ENCODE measurements at places on chromosomes 1 and 21.

GRCh38 chr1:234624724-234625117 is 14.7 kb upstream of the IRF2BP2 start:
- no peak for DNase-seq

DNA sequence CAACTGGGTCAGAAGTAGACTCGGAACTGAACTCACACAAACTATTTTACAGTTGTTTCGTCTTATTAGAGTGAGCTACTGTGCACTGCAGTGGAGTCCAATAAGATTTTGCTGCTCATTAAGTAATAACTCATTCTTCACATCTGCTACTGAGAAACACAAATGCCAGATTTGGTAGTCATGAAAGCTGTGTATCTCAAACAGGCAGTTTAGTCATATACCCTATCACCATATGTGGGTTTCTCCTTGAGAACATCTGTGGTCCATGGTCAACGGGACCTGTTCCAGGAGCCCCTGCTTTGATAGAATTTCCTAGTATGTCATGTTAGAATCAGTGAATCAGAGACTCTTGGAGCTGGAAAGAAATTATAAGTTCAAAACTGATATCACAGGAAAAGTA is 60.4 kb downstream of the ALG14 start:
- DNase-seq: no peak

DNA sequence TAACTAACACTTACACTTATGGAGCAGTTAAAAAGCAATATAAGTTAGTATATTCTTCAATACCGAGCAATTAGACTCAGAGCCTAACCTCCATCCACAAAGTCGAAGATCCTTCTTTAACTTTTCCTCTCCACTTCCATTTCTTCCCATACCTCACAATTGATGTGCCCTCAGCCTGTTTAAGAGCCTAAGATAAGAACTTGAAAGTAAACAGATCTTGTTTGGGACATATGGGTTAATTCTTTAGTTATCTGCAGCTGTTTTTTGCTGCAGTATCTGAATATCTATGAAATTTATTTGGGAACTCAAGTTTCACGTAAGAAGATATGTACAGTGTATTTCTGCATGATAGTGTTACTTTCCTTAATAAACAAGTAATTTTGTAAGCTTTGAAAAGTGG is 51.5 kb downstream of the MIGA1 start:
- DNase-seq: no peak

GRCh38 chr1:38498686-38499085 is 360.9 kb downstream of the RRAGC start:
- no peak for DNase-seq

DNA sequence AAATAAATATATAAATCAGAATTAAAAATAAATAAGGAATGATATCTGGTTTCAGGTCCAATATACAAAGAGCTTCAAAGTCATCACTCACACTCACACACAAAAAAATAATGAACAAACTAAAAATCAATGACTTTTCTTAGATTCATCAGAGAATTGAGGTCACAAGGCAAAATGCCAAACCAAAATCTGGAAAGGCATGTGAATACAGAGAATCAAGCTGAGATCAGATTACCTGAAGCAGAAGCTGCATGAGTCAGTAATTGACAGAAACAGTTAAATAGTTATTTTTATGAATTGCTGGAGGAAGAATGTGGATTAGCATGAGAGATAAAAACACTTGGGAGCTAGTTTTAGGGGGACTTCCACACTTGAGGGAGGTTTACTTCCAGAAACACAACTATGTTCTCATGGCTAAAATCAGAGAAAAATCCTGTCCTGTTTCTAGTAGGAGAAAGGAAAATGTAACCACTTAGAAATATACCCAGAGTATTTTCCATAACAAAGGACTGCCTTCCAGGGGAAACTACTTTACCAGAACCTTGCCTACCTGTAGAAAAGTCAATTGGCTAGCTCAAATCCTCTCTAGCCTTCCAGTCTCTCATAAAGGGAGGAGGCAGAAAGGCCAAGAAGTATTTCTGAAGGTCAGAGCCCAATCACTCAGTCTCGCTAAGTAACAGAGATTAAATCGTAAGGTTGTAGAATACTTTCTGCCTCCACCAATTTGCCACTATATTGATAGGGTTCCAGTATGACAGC is 536.6 kb upstream of the NR5A2 start:
- DNase-seq: no peak

DNA sequence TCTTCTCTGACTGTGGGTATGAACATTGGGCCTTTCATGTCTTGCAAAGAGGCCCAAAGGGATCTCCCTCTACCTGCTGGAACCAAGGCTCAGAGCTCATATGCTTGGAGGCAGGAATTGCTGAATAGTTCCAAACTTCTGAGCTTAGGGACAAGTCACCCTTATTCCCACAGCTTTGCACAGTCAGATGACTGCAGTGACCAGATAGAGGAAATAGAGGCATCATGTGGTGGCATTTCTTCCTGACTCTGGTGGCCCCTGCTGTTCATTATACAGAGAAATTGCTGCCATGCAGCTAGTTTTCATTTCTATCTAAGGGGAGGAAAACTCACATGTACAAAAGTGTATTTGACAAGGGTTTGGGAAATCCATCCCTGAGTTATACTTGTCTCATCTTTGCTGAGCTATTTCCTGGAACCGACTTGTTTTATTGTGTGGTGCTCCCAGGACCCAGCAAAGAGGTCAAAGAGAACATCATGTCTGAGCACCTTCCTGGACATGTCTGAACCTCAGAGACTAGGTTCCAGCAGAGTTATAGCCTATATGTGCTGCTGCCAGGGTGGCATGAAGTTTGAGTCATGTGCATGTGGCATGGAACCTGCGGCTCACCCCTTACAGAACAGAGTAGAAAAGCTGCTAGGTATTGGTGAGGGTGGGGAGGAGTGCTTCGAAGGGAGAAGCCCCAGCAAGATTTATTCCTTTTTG is 131.2 kb downstream of the PIK3R3 start:
- no peak for DNase-seq

GRCh38 chr1:43453442-43454269 is at the start of gene HYI:
HYI (minus strand) TSS chr1:43453931; CDS start chr1:43453793, 138 bp downstream.
- DNase-seq: peak; percentile 58

DNA sequence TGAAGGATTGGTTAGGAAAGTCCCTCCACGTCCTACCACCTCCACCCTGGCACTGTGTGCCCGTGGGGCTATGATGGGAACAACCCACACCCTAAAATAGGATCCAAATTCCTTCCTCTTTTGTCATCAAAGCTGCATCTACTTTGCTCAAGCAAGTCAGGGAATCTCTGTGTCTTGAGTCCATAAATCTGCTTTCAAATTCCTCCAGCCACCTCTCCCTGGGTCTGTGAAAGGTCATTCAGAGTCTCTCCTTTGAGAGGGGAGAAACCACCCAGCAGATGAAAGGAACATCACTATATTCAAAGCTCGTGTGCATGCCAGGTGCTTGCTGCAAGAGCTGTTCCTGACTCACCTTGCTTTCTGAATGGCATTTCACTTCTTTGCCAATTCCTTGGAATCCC is 243.6 kb downstream of the TM2D1 start:
- no peak for DNase-seq

DNA sequence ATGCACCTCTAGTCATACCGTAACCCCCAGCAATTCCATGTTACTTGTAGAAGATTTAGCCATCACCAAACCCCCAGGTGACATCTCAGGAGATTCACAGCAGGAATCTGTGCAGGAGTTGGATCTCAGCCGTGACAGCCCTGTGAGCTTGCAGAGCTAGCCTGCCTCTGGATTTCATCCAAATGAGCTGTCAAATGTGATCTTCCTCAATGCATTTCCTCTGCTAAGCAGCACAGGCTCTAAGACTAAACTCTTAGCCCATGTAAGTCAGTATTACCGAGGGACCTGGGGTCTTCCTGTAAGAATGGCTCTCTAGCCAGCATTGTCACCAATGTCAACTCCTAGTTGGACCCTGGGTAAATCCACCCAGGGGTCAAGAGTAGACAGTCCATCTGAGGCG is 41.7 kb downstream of the UMODL1 start:
- no peak for DNase-seq

GRCh38 chr1:58189453-58189852 is 357.1 kb downstream of the OMA1 start:
- DNase-seq: no peak

GRCh38 chr1:11680270-11681070 is 478 bp downstream of the MAD2L2 start:
- no peak for DNase-seq

- no peak for DNase-seq
Measured at GRCh38 chr1:47186267-47187185, 3.3 kb downstream of the PDZK1IP1 start.

DNA sequence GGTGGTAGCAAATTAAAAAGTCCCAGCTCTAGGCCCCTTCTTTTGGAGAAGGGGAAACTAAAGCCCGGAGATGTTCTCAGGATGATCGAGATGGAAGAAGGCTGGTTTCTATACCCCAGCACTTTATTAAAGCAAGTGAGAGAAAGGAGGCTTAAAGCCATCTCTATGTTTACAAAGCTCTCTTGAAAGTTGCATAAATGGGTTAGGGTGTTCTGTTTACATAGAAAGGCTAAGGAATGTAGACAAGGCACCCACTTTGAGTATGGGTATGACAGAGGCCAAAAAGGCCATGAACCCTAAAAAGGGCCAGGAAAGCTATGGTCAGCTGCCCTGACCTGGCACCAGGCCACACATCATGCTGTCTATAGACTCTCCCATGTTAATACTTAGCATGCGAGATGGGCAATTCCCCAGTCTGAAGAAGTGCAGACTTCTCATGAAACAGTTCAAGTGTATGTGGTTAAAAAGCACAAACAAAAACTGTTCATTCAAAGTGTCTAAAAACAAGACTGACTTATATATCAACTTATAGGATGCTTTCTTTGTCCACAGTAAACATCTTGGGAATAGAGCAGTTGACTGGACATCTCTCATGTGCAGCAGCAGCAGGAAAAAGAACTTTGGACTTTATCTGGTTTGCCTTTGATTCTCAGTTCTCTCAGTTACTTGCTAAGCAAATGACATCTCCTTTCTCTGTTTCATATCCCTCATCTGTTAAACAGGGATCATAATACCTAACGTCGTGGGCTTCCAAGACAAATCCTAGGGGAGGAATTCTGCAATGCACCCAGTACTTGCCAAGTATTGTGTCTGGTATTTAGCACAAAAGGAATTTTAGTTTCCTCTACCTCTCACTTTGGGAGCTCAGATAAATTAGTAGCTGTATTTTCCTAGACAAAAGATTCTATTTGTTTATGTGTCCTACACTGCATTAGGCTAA is 521.6 kb downstream of the PLPP3 start:
- no peak for DNase-seq

- no peak for DNase-seq
Measured at GRCh38 chr1:232132572-232132971, 497.4 kb downstream of the SIPA1L2 start.

DNA sequence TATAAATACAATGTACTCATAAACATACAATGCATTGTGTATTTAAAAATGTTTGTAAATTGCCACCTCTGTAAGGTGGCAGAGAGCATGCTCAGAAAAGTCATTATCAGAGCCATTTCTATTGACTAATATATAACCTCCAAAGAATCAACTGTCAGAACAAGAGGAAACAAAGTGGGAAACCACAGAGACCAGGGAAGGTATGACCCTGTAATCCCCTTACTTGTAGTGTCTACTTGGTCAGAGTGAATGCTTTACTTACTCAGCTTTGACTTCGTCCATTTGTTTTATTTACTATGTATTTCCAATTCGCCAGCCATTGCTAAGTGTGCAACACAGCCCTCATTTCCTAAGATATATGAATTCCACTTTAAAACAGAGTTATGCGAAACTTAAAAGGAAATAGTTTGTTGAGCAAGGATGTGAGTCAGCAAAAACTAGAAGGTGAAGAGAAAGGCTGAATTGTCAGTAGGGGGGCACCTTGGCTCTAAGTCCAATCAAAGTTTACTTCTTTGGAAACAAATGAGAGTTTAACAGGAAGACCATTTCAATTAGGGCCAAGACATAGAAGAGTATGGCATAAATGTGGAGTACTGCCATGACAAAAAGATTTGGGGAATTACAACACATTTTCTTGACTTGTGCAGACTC is 671.7 kb upstream of the PTBP2 start:
- DNase-seq: no peak

GRCh38 chr1:178725466-178726086 is 532 bp downstream of the RALGPS2 start:
- DNase-seq: peak; percentile 8

DNA sequence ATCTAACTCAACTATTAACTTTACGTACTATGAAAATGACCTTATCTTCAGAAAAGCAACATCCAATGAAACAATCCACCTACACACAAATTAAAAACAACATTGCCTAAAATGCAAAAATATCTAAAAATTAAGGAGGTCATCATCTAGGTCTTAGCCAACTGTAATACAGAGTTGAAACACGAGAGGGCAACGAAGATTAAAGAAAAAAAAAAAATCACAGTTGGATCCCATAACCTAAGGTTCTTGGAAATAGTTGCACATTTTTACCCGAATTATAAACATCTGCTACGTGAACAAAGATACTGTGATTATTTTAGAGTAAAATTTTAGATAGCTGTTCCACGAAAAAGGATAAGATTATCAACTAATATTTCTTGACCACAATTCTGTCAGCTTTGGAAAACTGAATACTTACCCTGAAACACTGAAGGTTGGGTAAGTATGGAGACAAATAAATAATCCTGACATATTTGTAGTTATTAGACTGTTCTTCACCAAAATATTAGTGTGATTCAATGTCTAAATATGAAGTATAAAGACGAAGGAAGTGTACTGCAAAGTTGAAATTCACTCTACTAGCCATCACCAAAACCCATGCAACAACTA is 88.0 kb upstream of the AK4 start:
- no peak for DNase-seq

- DNase-seq: no peak
Measured at GRCh38 chr1:5645929-5646328, 346.3 kb downstream of the NPHP4 start.

GRCh38 chr1:222616525-222616924 is 1.4 kb upstream of the MIA3 start:
- no peak for DNase-seq

DNA sequence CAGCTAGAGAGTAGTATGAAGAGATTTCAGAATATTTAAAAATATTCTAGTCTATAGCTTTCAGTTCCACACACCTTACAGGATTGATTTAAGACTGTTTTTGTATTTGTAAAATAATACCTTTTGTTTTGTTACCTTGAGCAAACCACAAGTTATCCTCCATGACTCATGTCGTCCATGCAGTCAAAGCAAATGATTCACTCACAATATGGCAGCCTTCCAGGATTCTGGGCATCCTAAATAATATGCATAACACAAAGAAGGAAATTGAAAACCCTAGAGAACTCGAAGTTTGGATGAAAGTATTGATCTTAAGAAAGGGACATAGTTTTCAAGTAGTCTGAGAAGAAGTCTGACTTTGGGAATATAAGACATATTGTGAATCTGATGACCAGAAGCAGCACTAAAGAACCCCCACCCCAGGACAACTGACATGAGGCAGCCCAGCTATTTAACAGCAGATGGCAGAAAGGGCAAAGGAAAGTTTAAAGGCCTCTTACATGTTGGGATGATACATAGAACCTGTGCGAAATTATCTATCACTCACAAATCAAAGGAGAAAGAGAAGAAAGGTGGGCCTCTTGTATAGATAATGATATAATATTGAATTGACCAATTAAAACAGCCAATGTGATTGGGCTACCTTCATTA is 857.9 kb downstream of the BRINP3 start:
- DNase-seq: no peak
